Amniotic epithelial cell (primary cell): ENCODE measurements at places on chromosomes 3 and 15.

- no peak for DNase-seq
These were observed at the start of gene RTP1 for GRCh38 chr3:187197335-187197649. Gene RTP1 (plus strand): TSS chr3:187197486. CDS start chr3:187197516, 30 bp downstream.

DNA sequence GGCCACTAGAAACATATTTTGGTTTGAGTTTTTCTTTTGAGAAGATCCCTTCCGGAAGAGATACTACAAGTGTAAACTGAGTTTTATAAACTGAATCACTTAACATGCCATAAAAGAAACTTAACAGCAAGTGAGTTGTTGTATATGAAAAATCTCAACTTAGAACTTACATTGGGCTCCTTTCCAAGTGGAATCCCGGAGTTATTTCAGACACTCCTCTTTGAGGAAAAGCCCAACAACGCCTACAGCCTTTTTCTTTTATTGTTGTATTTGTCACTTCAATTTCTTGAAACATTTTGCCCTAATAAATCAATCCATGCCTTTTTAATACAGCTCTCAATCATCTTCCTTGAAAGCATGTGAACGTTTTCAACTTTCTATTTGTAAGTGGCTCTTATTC is 137.3 kb downstream of the FEZF2 start:
- DNase-seq = no peak

DNA sequence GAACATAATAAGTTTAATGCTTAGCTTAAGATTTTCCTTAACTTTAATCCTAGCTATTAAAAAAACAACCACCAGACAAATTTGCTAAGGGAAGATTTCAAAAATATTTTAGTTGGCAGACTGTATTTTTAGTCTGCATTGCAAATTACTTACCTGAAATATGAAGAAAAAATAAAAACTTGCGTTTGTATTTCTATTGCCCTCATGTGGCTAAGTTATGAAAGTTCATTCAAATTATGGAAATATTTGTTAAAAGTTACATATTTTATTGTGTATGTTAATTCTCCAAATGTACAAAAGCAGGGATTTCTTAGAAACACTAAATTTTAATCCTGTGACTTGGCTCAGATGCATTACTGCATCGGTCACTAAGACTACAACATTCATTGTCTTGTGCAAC is 15.0 kb downstream of the GTF2A2 start:
- no peak for DNase-seq

DNA sequence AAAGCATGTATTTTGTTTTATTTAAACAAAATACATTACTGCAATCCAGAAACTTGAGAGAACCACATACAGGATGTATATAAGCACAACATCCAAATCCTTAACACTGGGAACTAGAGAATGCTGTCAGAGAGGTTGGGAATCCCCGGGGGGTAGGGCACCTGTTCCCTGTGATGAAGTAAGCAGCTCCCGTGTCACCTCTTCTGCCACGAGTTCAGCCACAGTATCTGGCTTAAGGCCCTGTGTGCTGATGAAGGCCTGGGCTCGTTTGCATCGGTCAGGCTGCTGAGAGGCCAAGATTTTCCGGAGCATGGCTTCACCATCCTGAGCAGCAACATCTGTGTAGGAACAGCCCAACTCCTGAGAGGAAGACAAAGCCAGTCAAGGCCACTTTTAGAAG is 36.4 kb downstream of the EIF3J start:
- no peak for DNase-seq

DNA sequence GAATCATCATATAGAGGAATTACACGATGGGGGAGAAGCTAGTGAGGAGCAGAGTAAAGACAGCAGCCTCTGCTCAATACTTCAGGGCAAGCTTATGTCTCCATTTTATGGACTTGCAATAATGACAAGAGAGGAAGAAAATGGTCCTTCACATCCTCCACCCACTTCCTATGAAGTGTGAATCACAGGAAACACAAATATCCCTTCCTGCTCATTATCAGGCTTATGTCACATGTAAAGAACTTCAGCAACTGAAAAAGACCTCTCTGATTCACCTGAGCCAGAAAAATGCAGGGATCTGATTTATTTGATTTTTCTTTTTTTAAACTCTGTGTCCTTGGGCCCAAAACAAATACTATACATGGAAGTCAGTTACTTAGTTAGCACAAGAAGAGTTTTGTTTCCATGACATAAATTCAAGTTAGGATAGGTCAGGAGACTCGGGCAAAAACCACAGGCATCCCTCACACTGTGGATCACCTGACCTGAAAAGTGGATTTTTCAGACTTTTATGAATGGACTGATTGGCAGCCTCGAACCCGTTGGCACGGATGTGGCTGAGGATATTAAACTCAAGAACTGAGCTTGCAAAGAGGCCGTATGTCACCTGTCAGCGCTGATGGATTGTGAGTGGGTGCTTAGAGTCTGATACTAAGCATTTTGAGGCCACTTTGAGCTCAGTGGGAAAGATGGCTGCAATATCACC is 620.8 kb upstream of the MDFIC2 start:
- DNase-seq = no peak

DNA sequence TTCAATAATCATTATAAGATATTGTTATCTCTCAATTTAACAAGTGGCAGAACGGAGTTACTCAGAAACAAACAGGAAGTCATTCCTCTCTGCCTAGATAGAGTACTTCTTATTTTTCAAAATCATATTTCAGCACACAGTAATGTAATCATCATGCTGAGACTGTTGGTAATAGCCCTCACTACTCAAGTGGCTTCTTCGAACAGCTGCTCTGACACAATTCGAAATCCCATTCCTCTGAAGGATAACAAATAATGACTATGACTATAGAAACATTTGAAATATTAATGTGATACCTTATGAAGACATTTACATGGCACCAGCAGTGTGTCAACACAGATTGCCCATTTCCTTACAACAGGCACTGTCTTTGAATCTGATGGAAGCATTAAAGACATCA is 1249.8 kb downstream of the NSUN3 start:
- no peak for DNase-seq

- no peak for DNase-seq
These were observed 3.8 kb upstream of the USP3 start for GRCh38 chr15:63500265-63501250.
